Activated T-cell treated with anti-CD3 and anti-CD28 coated beads, Interleukin-2, amount 50 U/mL, for 1 hour (primary cell): ENCODE measurements at places on chromosomes 5 and 9.

DNA sequence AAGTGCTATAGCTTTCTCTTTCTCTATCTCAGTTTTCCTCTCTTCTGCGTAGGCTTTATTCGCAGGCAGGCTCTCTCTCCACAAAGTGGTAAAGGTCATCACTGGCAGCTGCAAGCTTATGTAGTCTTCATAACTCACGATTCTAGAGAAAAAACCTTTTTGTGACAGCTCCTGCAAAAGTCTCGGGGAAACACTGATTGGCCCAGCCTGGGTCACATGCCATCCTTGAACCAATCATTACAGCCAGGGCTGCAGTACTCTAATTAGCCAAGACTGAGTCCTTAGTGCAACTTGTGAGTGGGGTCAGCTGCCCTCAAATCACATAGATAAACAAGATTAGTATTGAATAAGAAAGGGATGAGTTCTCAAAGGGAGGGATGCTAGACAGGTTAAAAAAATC is 18.3 kb upstream of the FRMPD1 start:
- no peak for DNase-seq

DNA sequence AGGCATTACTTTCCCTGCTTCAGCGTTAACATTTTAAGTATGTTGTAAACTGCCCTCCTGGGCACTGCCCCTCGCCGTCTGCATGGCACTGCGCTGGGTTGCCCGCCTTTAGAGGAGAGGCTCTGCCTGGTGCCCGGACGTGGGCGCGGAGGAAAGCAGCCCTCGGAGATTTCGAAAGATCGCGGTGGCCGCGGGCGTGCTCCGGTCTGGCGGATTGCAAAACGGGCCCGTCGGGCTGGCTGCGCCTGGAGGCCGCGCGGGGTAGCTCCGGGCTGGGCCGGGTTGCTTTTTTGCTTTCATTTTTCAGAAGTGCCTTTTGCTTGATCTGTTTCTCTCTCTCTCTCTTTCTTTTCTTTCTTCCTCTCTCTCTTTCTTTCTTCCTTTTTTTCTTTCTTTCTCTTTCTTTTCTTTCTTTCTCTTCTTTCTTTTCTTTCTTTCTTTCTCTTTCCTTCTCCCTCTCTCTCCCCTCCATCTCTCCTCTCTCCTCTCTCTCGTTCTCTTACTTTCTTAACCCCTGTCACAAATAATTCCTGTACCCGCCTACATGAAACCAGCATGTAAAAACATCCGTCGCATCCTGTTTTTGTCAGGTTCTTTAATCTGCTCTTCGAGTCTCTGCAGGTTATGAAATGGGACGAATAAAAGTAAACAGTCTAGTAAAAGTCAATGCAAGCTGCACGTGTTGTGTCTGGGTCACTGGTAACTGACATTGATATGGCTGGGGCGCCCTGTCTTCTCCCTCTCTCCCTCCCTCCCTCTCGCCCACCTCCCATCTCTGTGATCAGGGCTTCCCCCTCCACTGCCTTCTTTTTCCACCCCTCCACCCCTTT is 1.7 kb downstream of the FST start:
- DNase-seq, result peak; percentile 59

- DNase-seq, result no peak
Measured at GRCh38 chr9:127083138-127083980, 39.1 kb downstream of the ANGPTL2 start.

DNA sequence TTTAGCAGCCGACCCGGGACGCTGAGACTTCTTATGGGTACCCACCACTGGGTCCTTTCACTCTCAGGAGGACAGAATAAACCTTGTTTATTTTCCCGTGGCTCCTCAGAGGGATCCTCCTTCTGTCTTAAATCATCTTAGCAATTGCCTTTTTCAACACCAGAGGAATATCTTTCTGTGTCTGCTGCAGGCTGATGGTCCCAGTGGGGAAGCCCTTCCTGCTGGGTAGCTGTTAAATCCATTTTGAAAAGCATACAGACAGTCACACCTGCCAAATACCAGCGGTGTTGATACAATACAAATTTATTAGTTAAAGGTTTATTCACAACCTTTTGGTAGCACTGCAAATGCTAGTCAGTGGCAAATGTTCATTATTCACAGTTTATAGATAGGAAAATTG is 222.9 kb downstream of the AOPEP start:
- no peak for DNase-seq

DNA sequence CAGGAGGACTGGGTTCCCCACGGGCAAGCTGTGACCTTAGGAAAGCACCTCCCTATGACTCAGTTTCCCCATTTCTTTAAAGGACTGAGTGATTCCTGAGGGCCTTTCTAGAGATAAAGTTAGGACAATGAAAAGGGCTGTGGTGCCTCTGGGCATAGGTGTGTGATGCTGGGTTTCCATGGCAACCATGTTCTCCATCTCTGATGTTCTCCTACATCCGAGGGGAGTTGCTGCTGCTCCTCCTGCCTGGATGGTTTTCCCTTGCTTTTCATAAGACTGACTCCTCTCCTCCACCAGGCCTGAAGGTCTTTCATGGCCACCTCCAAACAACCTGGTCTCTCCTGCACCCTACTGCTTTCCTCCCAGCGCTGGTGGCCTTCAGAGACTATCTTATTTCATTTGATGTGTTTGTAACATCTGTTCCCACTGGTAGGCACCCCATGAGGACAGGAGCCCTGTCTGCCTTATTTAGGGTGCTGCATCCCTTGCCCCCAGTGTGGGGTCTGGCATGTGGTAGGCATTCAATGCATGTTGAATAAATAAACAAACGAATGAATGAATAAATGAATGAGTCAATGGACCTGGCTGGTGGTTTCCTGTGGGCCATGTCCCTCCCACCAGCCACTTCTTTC is 112.2 kb upstream of the HAND1 start:
- DNase-seq, result no peak

DNA sequence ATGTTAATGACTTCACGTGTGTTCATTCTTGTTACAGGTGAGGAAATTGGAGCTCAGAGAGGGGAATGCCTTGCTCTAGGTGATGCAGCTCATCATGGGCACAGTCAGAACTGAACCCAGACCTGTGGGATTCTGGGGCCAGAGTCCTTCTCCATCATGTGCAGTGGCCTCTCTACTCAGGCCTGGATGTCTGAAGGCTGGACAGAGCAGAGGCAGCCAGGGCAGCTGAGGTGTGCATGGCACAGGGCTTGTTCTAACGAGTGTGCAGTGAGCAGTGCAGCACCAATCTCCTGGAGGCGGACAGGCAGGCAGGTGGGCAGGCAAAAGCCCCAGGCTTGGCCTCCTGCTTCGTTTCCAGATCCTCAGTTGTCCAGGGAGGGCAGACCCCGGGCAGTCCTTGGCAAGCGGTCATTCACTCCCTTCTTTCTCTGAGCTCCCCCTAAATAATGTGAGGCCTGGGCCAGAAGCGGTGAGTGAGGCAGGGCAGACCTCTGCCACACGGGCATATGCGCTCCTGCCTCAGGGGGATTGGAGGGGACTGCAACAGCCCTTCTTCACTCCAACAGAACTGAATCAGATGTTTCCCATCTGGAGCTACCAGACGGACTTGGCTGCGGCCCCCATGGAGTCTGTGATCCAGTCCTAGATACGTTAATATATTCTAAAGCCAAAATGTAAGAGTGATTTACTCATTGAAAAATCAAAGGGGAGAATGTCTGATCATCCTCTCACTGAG is 68.7 kb upstream of the FSTL4 start:
- no peak for DNase-seq

DNA sequence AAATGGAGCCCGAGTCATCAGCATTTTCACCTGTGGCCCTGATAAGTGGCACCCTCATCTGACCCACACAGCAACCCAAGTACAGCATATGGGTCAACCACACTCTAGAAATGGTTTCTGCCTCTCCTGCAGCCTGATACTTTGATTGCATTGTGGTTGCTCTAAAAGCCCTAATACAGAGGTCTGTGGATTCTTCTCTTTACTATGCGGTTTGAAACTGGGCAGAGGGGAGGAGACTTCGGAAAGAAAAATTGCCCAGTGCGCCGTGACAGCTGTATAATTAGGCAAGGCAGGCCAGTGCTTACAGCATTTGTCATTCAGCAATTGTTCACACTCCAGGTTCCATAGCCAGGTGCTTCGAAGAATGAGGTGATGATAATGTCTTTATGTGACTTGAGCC is 361.0 kb downstream of the NFIB start:
- no peak for DNase-seq

GRCh38 chr9:27109621-27110020 is 596 bp downstream of the TEK start:
- no peak for DNase-seq

DNA sequence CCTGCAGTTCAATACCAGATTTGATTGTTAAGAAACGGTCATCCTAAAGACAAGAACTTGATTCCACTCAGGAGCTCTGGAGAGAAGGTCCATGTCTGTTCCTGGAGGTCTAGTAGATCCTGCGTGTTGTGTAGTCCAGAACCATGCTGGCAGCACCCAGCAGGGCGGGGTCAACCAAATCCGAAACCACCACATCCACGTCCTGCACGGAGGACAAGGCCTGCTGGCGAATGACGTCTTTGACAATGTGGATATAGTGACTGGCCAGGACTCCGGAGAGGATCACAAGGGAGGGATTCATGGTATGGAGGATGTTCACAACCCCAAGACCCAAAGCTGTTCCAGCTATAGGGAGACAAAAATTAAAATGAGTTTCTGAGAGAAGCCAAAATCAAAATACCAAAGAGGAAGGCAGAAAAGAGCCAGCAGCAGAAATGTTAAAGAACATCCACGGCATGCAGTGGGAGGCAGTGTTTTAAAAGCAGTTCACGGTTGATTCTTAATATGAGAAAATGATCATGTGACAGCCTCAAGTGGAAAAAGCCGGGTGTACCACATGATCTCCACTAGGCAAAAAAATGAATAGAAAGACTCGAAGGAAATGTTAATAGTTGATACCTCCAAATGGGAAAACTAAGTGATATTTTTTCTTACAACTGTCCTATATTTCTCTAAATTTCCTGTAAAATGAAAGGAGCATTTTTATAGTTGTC is 26.7 kb downstream of the CLTA start:
- no peak for DNase-seq

GRCh38 chr5:10264604-10265003 is 14.5 kb downstream of the CCT5 start:
- DNase-seq, result no peak

DNA sequence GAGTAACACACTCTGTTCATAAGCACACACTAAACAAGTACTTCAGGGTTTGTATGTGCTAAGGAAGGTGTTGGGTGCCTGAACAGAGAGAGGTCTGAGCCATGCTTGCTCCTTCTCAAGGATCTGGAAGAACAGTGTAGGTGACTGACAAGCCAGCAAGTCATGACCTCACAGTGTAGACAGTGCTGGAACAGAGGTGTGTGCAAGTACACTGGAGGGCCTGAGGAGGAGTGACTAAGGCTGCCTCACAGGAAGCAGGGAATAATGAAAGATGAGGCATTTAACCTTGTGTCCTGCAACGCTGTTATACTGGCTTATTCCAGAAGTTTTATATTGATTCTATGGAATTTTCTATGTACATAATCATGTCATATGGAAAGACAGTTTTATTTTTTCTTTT is 83.9 kb downstream of the TMEM174 start:
- no peak for DNase-seq

DNA sequence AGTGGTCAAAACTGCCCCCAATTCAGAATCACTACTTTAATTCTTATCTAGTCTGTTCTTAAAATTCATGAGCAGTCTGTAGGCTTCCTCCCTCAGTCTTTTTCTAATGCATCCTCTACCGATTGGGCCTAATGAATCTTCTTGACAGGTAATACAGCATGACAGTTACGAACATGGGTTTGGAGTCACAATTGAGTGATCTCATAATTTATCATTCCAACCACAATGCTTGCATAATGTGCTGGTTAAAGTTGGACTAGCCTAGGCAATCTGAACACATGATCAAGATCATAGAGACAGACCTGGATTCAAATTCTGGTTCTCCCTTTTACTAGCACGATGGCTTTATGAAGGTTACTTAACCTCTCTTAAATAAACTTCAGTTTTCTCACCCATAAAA is 33.1 kb upstream of the SETD9 start:
- DNase-seq, result no peak

- no peak for DNase-seq
Measured at GRCh38 chr9:133777871-133778270, 39.7 kb upstream of the SARDH start.

DNA sequence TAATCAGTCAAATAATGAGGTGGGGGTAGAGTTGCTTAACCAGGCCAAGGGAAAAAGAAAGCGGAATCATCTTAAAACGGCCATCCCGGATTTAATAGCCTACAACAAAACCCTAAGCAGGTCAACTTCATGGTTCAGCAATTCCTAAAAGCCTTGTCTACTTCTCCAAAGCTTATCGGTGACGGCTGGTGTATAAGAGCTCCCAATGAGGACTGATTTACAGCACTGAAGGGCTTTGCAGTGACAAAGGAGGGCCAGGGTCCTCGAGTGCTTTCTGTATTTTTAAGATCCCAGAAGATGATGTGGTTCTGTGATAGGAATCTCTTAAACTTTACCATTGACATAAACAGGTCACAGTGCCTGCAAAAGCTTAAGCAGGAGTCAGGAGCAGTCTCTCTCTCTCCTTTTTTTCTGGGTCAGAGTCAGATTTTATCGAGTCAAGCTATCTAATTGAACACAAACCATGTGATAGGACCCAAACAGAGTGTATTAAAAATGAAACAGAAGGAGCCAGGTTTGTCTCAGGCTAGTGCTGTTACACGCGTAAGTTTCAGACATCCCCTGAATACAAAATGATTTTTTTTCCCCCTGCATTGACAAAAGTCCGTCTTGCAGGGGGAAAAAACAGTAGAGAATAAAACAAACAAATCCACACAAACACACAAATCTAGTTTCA is 663.6 kb upstream of the ZNF608 start:
- DNase-seq, result no peak

DNA sequence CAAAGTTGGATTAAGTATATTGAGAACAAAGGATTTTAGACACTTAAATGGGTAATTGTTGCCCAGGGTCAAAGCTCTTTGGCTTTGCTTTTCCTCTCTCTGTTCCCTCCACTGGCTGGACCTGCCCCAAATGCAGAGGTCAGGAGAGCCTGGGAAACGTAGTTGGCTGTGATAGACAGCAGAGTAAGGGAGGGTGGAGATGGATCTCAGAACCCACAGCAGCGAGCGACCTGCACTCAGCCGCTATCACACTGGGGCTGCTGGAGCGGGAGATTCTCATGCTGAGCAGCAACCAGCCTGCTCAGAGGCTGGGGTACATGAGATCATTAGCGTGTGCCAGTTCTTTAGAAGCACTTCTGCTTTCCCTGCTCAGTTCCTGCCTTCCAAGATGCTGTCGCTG is 71.8 kb upstream of the TTC23L start:
- DNase-seq, result no peak

DNA sequence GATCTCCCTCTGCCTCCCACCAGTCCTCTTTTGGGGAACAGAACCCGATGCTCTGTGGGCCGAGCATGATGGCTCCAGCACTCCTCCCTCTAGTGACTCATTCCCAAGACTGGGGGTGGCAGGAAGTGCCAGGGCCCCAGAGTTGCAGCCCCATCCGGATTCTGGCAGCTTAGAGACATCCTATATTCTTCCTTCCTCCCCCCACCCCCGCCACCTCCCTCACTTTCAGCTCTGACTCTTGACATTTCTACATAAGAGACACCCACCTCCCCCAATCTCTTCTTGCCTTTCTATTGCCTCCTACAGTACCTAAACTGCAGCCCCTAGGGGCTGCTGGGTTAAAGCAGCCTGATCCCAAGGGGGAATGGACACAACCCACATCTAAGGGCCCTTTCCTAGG is 47.1 kb upstream of the MATR3 start:
- DNase-seq, result no peak
